ENCODE measurements at places on chromosomes 3 and 15.

GRCh38 chr3:107394502-107394901 is 17.3 kb downstream of the CCDC54 start:
- DNase-seq = no peak

DNA sequence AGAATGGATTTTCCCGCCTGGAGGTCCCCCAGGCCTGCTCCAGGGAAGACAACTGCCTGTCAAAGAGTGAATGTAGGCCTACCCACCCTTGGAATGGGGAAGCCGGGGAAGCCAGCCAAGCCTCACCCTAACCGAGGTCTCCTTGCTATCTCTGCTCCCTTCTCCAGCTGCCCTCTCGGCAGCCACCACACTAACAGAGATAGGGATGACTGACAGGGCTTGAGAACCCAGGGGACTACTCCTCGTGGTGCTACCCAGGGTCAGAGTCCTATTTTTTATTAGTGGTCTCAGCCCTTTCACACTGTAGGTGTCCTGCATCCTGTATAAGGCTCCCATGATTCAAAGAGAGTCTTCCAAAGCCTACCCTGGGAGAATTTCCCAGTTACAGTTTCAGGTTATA is 160.6 kb upstream of the CHRM5 start:
- DNase-seq = no peak

DNA sequence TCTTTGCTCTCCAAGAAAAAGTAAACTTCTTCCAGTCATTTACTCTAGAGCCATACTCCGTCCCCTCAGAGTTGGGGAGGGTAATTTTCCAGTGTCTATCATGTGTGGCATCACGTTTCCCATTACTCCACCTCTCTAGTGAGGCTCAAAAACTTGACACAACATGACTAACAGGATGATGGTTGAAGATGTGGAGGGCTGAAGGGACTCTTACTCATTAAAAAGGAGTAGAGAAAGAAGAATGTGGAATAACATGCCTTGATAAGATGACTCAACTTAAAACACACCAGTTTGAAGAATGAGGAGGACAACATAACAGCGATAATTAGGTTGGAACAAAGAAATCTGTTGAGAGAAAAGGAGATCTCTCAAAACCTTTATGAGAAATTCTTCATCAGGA is 894.3 kb downstream of the OTOL1 start:
- peak; percentile 68 for DNase-seq

DNA sequence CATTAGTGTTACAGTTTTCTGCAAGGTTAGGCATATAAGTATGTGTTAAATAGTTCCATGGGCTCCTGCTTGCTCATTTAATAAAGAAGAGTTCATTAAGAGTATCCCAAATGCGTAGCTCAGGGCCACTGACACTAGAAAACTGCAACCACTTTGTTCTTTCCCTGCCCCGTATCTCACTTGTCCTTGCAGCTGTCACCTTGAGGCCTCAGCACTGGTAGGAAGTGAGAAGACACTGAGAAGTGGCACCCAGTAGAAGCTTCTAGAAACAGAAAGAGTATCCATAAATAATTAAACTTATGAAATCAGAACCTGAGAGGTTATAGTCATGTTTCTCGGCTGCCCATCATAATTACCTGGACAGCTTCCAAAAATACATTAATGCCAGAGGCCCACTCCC is 266.0 kb downstream of the KCNMB2 start:
- no peak for DNase-seq

GRCh38 chr15:67406257-67406861 is 114.6 kb upstream of the C15orf61 start:
- DNase-seq = no peak

GRCh38 chr3:69121950-69122349 is 445 bp downstream of the LMOD3 start:
- no peak for DNase-seq

GRCh38 chr15:32908872-32909271 is 191.1 kb downstream of the GREM1 start:
- DNase-seq = no peak

GRCh38 chr3:66720508-66720907 is 219.7 kb upstream of the LRIG1 start:
- no peak for DNase-seq

DNA sequence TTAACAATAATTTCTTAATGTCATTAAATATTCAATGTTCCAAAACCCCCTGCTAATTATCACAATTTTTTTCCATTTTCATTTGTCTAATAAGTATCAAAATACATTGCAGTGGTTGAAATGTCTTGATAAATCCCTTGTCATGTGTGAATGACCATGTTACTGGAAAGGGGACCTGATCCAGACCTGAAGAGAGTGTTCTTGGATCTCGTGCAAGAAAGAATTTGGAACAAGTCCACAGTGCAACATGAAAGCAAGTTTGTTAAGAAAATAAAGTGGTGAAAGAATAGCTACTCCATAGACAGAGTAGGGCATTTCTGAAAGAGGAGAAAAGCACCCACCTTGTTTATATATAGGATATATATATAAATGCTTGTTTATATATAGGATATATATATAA is 10.4 kb upstream of the SELENOK start:
- DNase-seq = no peak

GRCh38 chr15:90813796-90814190 is 54.6 kb upstream of the FURIN start:
- DNase-seq = no peak

DNA sequence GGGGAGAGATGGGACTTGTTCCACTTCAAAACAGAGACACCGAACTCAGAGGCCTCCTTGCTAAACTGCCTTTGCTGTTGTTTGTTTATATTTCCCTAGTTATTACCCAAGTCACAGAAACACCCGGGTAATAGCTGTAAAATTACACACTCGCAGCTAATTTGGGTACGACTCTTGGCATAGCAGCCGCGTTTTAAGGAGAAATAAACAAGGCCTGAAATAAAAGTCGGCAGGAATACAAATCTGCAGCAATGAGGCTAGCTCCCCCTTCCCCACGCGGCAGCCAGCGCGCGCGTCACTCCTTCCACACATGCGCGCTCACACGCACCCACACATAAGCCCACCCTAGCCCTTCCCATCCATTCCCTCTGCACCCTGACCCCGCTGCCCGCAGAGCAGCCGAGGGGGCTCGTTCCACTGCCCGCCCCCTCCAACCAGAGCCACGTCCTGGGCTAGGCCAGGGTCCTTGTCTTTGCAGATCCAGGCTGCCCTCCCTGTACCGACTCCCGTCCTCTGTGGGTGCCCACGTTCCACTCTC is 67.3 kb downstream of the LINGO1 start:
- no peak for DNase-seq

DNA sequence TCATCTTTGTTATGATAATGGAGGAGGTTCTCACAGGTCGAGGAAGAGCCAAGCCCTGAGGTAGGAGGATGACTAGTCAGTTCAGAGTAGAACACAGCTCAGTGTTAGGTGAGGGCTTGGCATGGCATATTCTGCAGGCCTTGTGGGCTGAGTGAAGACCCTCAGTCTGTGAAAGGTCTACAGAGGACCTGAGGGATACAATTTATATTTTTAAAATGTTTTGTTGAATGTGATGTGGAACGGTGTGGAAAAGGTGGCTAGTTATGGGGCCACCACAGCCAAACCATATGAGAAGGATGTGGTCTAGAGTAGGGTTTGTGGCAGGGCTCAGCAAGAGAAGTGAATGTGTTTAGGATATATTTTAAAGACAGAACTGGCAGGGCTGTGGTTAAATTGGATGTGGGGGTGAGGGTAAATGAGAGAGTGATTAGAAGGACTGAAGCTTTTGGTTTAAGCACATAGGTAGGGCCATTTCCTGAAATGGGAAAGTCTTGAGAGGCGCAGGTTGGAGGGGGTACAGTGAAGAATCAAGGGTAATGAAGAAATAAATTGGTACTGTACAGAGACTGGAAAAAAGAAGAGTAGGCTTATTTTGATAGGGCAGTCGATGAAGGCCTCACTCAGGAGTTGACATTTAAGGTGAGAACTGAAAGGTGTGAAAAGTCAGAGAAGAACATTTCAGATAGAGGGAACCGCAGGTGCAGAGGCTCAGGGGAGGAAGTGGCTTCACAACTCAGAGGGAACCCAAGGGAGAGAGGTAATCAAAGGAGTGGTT is 60.5 kb downstream of the SPTSSB start:
- DNase-seq = no peak

- no peak for DNase-seq
These were observed 41.7 kb upstream of the ZBTB38 start for GRCh38 chr3:141326626-141327025.

- DNase-seq = no peak
These were observed 209.7 kb upstream of the DCBLD2 start for GRCh38 chr3:99111235-99111634.

DNA sequence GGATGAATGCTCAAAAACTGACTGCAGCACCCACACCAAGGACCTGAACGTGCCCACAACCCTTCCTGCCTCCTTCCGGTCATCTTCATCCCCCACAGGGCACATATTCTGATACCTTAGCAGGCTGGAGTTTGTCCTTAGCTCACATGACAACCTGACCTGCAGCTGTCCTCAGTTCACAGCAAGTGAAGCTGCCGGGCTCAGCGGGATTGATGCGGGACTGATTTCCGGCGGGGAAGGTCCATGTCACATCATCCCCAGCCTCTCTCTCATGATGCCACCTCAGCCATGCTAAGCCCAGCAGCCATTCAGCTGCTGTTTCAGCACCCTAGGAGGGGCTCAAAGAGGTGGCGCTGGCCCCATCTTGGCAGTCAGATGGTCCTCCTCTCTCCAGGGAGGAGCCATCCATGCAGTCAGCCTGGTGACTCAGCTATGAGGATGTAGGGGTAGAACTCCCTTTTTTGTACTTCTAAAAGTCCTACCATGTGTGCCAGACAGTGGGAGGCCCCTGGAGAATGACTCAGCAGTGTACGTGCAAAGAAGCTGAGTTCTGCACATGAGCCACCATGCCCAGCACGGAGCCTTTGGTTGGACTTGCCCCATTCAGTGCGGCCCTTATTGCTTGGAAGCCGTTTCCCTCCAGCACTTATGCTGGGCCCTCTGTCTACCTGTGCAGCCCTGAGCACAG is 9.5 kb downstream of the CA12 start:
- DNase-seq = peak; percentile 97

DNA sequence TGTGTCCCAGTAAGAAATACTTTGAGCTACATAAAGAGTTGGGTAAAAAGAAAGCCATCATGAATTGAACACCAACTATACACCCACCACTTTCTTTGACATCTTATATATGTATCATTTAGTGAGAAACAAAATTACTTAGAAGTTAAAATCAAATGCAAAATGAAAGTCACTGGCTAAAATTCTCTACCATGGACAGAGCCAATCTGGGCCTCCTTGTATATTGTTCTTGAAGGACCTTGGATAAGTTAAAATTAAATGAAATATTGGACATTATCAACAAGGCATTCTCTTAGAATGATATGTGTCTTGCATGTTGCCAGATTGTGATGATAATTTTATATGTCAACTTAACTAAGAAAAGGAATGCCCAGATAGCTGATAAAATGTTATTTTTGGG is 64.2 kb upstream of the CHL1 start:
- no peak for DNase-seq

- no peak for DNase-seq
These were observed 1033.7 kb downstream of the ROBO1 start for GRCh38 chr3:78734048-78734637.

DNA sequence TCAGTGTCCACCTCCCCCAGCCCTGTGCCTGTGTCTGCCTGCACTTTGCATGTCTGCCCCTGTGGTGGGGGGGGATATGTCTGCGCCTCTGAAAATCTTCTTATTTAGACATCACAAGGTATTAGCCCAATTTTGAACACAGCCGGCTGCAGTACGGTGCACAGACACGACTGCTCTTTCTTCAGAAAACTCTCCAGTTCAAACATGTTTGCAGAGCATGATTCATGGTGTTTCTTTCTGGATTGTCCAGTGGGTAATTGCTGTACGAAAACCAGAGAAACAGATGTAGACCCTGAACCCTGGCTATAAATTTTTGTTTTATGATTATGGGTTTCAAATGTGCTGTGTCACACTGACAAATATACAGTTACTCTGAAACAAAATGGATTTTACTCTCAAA is 3.4 kb upstream of the RARB start:
- no peak for DNase-seq

DNA sequence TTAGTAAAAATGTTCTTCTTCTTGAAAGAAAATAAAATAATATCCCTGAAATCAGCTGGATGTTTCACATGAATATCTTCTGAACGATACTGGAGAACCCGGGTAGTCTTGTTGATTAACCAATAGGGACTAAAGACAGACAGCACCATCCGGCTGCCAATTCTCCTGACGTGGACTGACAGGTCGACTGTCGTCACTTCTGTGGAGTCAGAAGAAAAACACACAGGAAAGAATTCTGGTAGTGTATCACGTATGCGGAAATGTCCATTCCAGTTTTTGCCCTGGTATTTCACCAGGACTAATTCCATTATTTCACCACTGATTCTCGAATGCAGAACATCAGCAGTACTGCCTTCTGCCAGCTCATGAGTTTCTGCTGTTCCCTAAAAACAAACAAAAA is 144.6 kb downstream of the VPS13C start:
- DNase-seq = no peak

GRCh38 chr15:61158504-61159407 is 70.3 kb downstream of the RORA start:
- no peak for DNase-seq

- DNase-seq = no peak
These were observed 356.6 kb downstream of the VGLL3 start for GRCh38 chr3:86634361-86634760.

DNA sequence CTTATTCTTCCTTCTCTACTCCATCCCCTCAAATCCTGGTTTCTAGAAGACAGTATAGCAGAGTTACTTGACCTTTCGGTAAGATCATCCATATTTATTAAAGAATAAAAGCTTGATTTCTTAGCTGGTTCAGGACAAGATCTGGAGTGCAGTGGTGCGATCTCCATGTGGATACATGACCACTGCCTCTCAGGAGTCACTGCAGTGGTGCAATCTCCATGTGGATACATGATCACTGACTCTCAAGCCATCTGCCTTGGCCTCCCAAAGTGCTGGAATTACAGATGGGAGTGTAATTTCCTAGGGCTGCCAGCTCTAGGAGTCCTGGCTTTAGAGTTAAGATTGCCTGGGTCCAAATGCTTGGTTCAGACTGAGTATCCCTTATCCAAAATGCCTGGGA is 16.5 kb downstream of the LARP6 start:
- no peak for DNase-seq

- no peak for DNase-seq
These were observed 39.6 kb upstream of the TRAK1 start for GRCh38 chr3:42051384-42052131.

DNA sequence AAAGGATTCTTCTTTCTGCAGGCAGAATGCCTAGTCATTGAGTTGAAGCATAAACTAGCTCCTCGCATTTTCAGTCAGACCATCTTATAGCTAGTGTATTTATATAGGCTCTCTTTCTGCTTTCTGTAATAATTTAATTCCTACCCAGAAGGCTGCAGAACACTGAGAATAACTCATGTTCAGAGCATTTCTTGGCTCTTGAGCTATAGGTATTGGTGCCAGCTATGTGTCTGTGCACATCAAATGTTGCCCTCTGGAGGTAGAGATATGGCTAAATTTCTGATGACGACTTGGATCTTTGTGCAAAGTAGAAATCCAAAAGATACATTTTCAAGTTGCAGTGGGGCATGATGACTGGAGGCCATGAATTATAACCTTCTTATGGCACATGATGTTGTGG is 336.2 kb upstream of the TPM1 start:
- DNase-seq = no peak

GRCh38 chr3:61182662-61183061 is 68.6 kb downstream of the FHIT start:
- no peak for DNase-seq

All from HS-5 (cell line).